M059J (cell line): ENCODE measurements at places on chromosomes 1 and 21.
A peak's percentile ranks its signal among the peaks of the same experiment; 100 is the strongest.

- DNase-seq, result no peak
Observed at GRCh38 chr1:45922374-45922773, 119.0 kb downstream of the MAST2 start.

DNA sequence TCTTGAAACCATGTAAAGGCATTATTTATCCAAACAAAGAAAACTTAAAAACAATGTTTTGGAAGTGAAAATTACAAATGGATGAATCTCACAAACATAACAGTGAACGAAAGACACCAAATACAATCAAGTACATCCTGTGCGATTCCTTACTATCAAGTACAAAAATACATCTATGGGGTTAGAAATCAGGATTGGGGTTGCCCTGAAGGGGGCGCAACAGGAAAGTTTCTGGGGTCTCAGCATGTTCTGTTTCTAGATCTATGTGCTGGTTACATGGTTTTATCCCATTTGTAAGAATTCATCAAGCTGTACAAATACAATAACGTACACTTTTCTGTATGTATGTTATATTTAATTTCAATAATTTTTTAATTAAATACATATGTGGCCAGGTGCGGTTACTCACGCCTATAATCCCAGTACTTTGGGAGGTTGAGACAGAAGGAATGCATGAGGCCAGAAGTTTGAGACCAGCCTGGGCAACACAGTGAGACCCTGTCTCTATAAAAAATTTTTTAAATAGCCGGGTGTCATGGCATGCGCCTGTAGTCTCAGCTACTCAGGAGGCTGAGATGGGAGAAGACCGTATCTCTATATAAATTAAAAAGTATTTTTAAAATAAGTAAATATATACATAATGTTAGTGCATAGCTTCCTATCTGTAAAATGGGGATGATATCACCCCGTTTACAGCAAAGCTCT lies 121.5 kb upstream of the SOD1 start:
- DNase-seq, result no peak

DNA sequence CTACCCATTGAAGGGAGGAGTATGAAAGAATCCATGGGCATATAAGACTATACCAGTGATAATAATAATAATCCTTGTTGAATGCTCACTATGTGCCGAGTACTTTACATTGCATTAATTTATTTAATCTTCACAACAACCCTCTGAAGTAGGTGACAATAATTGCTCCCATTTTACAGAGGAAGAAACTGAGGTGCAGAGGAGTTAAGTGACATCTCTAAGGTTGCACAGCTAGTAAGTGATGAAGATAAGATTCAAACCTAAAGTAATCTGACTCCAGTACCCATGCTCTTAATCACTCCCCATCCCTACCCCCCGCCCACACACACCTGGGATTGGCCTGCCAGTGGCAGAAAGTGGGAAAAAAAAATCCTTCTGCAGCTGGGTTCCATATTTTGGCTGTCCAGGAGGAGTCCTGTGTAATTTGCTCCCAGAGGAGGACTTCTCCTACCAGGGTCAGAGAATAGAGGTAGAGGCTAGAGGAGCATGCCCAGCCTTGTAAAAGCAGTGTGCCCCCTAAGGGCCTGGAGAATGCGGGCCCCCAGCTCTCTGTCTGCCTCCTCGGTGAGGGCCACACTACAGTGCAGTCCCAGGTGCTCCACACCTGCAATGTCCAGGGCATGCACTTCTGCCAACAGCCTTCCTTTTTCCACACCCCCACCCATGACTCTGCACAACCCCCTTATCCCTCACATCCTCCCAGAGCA lies 57.8 kb downstream of the TMEM53 start:
- DNase-seq, result no peak

- DNase-seq, result peak; percentile 12
Observed at GRCh38 chr1:114428083-114428754, 82.8 kb downstream of the TRIM33 start.

GRCh38 chr1:95935719-95936118 lies 701.7 kb downstream of the RWDD3 start:
- no peak for DNase-seq

DNA sequence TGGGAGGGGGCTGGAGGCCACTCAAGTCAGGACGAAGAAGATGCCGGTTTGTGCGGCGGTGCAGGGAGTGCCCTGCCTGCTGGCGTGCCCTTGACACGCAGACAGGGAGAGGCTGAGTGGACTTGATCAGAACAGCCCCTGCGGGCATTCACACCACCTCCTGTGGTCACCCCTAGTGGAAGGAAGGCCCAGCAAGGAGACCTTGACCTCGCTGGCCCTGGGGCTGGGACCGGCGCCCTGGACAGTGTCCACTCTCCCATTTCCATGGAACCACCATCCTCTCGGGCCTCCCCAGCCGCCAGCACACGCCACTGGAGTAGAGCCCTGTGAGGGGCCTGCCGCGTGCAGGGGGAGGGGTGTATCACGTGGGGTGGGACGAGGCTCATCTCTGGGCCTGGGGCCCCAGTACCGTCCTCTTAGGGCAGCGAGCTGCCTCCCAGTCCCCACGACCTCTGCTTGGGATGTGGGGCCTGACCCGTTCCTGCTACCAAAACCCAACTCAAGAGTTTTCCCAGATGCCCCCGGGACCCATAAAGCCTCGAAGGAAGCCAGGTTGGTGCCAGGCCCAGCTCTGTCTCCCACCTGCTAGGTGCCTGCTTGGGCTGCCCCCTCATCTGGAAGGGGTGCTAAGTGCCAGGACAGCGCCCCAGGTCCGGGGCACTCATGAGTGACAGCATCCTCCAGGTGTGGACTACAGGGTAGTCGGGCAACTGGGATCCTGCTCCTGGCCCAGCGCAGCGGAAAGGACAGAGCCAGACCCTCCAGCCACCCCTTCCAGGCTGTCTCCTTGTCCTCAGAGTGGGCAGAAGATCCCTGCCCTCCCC lies 62.8 kb downstream of the SLX9 start:
- no peak for DNase-seq

DNA sequence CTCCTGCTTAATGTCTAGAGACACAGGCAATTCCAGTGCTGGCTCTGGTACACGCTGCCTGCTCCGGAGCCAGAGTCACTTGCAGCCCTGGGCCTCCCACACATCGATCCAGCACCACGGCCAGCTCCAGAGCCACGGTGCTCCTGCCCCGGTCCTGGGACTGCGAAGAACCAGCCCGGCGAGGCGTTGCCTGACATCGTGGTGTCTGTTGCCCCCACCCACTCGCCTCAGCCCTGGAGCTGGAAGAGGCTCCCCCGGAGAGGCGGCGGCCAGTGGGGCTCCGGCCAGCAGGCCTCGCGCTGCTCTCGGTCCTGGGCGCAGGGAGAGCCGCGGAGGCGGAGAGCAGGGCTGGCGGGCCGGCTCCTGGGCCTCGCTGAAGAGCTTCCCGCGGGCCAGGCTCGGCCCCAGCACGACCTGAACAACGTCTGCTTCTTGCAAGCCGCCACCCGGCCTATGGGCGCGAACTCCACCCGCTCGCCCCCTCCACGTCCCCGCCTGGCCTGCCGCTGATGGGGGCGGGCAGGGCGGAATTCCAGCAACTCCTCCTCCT lies 364.8 kb downstream of the CEP170 start:
- DNase-seq, result peak; percentile 7

DNA sequence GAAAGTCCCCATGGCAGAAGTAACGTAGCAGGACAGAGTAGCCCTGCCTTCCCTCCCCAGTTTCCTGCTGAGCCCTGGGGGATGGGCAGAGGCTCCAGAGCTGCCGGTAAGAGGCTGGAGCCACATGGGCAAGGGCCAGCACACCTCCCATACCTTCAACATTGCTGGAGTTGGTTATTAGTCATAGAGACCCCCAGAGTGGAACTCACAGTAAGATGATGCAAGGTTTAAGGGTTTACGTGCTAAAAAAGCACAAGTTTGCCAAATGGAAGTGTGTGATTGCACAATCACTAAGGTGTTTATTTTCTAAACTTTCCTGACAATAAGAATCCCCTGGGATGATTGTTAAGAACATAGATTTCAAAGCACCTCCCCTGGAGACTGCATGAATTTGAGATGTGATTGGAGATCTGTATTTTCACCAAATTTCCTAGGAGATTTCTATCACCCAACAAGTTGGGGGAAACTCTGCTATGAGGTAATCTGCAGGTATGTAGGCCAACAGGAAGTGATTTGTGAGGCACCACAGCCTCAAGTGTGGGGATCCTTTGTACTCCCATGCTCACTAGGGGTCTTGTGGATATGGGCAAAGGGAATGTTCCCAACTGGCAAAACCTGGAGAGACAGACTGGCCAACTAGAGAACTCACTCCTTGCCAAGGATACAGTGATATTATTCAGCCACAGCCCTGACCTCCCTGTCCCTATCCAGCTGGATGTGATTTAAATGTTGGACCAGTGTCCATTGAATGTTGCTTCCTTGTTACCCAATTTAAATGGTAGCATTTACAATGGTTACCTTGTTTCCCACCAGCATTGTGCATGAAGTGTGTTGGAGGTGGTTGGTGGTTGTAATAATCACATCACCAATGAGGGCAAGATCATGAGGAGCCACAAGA lies 37.1 kb upstream of the CSF1 start:
- DNase-seq, result peak; percentile 81

DNA sequence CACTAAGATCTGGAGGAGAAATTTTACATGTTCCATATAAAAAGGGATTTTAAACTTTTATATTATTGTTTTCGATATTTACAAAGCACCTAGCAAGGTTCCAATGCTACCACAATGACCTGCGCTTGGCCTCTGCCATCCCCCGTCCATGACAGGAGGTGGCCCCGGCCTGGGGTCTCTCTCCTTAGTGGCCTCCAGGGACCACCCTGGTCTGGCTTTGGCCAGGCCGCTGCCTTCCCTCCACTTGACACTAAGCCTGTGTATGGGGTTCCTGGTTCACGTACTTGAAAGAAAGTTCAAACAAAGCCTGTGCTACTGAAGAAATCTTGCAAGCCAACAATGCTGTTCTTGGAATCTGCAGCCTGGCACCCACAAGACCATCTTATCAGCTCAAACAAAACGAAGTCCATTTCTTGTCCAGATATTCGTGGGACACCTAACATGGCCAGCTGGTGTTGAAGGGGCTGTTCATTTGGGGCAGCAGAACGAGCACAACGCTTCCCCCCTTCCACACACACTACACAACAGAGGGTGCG lies 12.8 kb downstream of the PRDM15 start:
- DNase-seq, result no peak

GRCh38 chr21:28587748-28588147 lies 404.9 kb downstream of the LTN1 start:
- peak; percentile 26 for DNase-seq

DNA sequence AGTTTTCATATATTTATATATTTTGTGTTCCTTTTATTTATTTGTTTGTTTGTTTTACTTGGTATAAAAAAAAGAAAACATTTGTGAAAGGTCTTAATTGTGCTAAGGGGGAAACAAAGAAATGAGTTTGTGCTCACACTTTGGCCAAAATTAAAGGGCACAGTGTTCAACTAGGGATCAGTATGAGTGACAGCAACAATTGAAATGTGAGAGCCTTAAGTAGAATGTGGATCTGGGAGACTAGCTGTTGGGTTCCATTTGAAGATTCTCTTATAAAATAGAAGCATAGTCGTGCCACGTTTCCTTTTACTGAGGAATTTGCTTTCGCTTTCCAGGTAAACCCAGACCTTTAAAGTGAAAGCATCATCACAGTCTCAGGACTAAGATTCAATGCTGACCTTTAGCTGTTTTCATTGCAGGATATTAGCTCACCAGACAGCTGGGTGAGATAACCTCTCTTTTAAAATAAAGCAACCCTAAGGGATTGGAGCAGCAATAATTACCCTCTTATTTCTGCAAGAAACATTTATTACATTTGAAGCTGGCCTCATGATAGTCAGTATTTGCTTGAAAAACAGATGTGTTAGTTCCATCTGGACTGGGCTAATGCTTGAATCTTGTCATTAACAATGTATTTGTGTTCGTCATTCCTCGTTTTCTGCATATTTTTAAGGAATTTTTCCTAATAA lies 37.1 kb upstream of the CD55 start:
- no peak for DNase-seq

DNA sequence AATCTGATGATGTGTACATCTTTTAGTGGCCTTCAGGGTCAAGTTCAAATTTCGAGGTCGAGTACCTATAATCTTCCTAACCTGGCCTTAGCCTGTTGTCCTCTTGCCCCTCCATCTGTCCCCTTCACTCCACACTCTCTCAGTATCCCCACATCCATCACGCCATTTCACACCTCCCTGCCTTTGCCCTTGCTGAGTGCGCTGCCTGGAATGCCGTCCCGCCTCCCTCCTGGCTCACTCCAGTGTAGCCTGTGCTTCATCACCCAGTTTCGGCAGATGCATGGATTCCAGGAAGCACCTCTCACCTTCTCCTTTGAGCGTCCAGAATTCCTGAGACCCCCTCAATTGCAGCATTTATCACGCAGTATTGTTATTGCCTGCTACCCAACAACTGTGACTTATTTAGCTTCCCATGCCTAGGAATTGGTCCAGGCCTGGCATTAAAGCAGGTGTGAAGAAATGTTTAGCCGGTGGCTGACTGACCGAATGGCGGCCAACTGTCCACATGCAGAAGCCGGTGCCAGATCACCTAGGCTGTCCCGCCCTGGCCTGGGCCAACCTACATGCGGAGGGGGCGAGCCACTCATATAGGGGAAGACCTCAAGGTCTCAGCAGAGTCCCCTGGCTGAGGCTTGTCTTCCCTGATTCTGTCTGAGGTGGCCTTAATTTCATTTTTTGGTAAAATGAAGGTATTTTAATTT lies 34.5 kb downstream of the MYOM3 start:
- DNase-seq, result no peak

DNA sequence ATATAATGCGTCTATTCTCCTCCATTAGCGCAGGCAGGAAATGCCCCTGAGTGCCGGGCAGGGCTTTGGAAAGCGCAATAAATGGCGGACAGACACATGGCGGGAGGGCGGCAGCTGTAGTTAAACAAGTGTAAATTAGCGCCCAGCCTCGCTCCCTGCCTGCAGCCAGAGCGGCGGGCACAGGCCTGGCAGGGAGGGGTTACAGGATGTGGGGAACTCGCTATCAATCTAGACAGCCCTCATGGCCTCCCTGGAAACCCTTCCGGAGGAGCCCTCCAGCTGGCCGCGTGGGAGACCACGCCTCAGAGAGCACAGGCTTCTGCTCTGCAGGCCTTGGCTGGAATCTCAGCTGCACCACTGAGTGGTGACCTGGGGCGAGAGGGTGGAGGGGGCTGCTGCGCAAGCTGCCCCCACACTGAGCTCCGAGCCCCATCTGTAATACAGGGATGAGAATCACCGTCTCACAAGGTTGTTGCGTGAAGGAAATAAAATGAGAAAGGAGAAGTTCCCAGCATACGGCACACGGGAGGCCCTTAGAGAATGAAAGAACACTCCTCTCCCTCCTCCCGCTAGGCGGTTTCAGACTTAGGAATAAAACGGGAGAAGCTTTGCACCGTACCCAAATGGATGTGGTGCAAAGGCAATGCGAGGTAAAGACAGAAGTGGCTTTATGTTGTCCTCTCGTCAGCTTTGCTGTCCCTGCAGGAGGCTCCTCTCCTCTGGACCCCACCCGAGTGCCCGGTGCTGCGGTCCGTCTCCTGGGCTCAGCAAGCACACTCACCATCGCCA lies 167.2 kb upstream of the POU3F1 start:
- DNase-seq, result no peak

DNA sequence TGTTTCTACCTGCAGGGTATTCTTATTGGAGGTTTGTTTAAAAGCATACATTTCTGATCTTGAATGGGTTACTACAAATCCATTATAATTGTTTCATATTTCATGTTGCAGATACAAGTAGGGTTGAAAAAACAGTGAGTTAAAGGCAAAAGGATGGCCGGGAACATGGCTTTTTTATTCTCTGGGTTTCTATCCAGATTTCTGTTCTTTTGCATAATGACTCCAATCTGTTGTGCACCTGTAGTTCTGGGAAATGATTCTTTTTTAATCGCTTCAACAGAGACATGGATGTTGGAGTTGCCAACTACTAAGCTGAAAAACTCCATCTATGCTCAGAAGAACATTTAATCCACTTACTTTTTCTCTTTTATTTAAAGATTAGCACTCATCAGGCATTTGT lies 2.7 kb upstream of the ADAMTS1 start:
- DNase-seq, result no peak

GRCh38 chr1:218591966-218592365 lies 246.8 kb downstream of the TGFB2 start:
- DNase-seq, result peak; percentile 56
